T47D (cell line): ENCODE measurements at places on chromosomes 3 and 15.

- no peak for DNase-seq
These were observed 26.5 kb downstream of the PHLDB2 start for GRCh38 chr3:111885578-111885977.

DNA sequence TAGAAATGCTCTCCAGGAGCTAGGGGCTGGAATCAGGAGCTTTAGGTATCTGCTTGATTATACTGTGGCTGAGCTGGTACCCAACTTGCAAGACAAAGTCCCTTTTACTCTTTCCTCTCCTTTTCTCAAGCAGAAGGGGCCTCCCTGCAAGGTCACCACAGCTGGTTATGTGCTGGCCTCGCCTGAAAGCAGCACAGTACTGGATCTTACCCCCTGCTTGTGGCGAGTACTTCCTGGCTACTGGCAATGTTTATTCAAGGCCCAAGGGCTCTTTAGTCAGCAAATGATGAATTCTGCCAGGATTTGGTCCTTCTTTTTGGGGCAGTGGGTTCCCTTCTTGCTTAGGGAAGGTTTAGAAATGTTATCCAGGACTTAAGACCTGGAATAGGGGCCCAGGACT is 234.6 kb downstream of the RAP2B start:
- no peak for DNase-seq

DNA sequence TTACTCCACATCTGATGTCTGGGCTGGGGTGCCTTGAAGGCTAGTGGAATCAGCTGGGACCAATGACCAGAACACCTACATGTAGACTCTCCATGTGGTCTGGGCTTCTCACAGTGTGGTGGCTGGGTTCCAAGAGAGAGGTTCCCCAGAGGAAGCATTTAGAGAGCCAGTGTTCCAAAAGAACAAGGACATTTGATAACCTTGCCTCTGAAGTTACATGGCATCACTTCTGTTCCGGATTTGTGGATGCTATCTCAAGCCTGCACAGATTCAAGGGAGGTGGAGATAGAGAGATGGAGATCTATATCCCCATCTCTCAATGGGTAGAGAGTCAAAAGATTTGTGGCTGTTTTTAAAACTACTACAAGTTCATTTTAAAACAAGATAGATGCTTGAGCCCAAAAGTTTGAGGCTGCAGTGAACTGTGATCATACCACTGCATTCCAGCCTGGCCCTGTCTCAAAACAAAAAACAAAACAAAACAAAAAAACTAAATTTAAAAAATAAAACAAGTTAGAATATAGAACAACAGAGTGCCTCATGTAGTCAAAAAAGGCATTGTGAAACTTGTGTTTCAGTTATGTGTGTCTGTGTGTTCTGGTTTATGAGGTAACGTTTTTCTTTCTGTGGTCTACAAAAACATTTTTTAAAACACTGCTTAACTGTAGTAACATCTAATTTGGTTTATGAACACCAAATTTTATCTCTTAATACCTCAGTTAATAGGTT is 44.8 kb downstream of the PDE8A start:
- no peak for DNase-seq

- DNase-seq, result peak; percentile 45
These were observed 35.5 kb downstream of the B3GALNT1 start for GRCh38 chr3:161069511-161070251.

DNA sequence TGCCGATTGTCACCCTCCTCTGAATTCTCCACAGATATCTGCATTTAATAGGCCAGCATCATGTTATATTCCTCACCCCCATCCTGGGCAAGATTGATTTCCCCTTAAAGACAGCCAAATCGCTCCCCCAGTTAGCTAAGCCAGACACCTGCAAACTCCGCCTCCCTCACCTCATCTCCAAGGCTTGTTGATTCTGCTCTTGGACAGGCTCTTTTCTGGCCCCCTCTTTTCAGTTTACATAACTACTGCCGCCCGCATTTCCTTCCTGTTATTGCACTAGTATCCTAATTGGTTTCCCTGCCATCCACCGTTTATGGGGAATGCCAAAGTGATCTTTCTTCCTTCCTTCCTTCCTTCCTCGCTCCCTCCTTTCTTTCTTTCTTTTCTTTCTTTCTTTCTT is 214.7 kb upstream of the MRPL3 start:
- no peak for DNase-seq

DNA sequence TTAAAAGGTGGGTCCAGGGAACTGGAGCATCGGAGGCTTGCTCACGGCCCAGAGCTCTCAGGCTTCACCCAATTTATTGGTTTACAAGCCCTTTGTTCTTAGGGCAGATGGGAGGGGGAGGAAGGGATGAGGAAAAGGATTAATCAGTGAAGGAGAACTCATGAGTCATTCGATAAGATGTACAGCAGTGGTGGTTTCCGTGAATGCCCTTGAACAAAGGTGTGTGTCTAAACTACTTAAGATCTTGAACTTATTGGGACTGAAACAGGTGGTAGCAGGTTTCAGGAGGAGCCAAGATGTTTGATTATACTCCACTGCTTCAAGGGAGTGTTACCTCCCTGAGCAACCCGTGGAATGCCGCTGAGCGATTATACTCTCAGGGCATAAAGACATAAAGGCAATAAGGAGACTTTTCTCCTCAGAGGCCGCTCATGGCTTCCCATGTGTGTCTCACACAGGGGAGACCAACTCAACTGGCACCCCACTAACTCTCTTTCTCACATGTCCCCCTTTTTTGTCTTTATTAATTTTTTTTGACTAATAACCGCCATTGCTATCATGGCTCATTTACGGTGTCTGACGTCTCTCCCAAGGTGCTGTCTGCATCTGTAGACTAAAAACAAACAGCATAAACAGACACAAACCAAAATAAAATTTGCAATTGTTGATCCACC is 17.3 kb upstream of the SLC28A2 start:
- no peak for DNase-seq

DNA sequence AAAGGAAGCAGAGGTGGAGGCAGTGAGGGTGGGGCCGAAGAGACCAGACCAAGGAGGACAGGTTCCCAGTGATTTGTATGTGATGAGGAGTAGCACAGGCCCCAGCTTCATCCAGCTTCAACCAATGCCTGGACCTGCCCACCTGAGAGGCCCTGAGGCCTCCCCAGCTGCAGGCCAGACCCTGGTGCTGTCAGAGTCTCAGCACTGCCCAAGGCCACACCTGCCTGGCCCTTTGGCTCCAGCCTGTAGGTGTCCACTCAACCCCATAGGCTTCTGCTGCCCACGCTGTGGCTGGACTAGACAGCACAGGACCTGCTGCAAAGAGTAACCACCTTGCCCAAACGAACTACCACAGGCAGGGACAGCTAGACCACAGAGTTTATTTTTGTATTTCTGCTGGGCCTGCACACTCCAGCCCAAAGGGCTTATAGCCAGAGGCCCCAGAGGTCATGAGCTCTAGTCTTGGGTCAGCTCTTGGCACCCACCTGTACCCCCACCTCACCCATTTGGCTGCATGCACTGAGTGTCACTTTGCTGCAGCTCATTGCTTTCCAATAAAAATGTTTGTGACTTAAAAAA is 81.9 kb upstream of the CDV3 start:
- DNase-seq, result no peak

DNA sequence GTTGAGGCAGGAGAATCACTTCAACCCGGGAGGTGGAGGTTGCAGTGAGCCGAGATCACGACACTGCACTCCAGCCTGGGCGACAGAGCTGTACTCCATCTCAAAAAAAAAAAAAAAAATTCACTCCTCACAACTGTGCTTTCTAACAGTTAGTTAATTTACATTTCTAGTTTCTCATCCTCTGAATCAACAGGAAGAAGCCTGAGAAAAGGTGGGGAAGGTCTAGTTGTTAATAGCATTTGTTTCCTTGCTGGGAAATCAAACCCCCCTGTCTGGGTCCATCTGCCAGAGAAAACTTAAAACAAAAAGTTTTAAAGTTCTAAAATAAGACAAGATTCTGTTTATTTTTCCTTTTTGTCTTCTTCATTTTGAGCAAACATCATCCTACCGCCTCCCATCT is 62.3 kb downstream of the TMEM39A start:
- no peak for DNase-seq

- no peak for DNase-seq
These were observed 26.1 kb upstream of the NECTIN3 start for GRCh38 chr3:111045564-111045963.

DNA sequence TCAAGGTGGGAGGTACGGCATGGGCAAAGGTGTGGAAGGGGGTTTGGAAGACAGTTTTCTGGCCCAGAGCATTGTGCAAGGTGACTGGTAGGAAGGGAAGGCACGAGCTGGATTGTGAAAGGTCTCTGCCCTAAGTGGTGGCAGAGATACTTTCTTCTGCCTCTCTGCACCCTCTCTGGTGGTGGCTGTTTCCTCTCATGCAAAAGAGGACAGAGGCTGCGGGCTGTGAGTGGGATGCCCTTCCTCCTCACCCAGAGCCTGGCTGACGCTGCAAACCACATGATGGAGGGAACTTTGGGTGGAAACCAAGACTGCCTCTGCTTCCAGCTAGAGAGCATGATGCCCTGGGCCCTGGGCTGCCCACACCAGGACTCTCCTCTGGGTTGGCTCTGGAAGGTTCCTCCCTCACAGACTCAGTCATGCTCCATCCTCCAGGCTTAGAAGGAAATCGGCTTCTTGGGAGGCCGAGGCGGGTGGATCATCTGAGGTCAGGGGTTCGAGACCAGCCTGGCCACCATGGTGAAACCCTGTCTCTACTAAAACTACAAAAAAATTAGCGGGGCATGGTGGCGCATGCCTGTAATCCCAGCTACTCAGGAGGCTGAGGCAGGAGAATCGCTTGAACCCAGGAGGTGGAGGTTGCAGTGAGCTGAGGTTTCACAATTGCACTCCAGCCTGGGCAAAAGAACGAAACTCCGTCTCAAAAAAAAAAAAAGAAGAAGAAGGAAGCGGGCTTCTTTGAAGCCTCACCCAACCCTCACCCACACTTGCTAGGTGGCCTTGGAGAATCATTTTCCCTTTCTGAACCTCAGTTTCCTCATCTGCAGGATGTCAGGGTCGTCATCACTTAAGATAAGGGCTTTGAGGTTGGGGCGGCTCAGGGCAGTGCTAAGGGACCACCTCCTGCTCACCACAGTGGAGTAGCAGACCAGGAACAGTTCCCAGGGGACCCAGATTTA is 8.3 kb downstream of the PSTPIP1 start:
- no peak for DNase-seq
